ENCODE measurements at places on chromosomes 13 and 19.

DNA sequence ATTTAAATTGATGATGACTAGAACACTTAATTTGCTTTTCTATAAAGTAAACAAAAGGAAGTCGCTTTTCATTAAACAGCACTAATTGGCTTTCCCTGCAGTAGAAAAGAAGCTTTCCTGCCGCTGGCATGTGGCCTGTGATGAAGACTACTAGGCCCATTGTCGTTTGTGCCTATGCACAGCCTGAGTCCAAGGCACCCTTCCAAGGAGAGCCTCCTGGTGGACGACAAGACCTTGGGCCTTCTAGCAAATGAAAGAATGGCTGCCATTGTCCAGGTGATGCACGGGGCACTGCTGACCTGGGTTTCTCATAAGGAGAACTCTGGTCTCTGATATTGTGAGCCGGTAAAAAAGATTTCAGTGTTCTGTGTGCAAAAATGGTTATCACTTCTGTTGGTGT lies 233.0 kb downstream of the COL4A1 start:
- H3K4me1 ChIP-seq, result no peaks in the 10 kb centered on the region
- H3K27me3 ChIP-seq, result no peaks in the 10 kb centered on the region
- no peak overlapping the region for H3K4me3 ChIP-seq
- DNase-seq, result no peak
- H3K27ac ChIP-seq, result no peak overlapping the region
- no peaks in the 10 kb centered on the region for H3K36me3 ChIP-seq

- peaks cover 6% of the 10 kb centered on the region for H3K36me3 ChIP-seq
- H3K27ac ChIP-seq, result peak overlapping the region; percentile 92
- peak; percentile 48 for DNase-seq
- H3K4me1 ChIP-seq, result peaks cover 40% of the 10 kb centered on the region
Measured at GRCh38 chr19:41957838-41958366, 1.2 kb downstream of the RABAC1 start.

DNA sequence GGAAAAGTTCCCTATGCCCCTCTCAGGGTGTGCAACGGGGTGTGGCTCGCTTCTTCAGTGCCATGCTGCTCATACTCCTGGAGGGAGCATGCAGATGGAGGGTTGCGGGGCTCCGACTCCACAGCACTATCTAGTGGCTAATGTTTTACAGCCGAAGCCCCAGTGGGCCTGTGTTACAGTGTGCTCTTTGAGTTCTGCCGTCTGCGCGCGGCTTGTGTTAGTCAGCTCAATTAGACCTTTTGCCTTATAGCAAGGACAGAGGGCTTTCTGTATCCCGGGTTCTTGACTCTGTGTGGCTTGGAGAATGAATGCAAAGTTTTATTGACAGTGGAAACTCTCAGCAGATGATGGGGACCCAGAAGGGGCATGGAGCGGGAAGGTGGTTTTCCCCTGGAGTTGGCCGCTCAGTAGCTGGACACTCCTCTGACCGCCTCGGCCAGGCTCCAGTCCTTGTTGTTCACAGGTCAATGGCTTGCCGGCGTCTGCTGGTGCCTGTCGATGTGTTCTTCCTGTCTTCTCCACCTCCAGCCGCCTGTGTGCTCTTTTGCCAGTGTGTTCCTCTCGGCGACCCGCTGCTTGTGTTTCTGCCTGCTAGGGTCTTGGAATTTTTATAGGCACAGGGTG lies 383.4 kb downstream of the LMO7 start:
- H3K27ac ChIP-seq, result no peak overlapping the region
- no peak overlapping the region for H3K4me3 ChIP-seq
- H3K4me1 ChIP-seq, result peaks cover 7% of the 10 kb centered on the region
- DNase-seq, result peak; percentile 11
- no peaks in the 10 kb centered on the region for H3K27me3 ChIP-seq
- H3K36me3 ChIP-seq, result no peaks in the 10 kb centered on the region

GRCh38 chr13:32910530-32910929 lies 105.7 kb upstream of the KL start:
- no peaks in the 10 kb centered on the region for H3K4me1 ChIP-seq
- no peak for DNase-seq
- no peak overlapping the region for H3K4me3 ChIP-seq
- H3K27me3 ChIP-seq, result no peaks in the 10 kb centered on the region

GRCh38 chr13:20457670-20458069 lies 68.0 kb downstream of the CRYL1 start:
- H3K36me3 ChIP-seq, result no peaks in the 10 kb centered on the region
- H3K27ac ChIP-seq, result peak overlapping the region; percentile 42
- H3K4me3 ChIP-seq, result no peak overlapping the region
- H3K27me3 ChIP-seq, result no peaks in the 10 kb centered on the region

DNA sequence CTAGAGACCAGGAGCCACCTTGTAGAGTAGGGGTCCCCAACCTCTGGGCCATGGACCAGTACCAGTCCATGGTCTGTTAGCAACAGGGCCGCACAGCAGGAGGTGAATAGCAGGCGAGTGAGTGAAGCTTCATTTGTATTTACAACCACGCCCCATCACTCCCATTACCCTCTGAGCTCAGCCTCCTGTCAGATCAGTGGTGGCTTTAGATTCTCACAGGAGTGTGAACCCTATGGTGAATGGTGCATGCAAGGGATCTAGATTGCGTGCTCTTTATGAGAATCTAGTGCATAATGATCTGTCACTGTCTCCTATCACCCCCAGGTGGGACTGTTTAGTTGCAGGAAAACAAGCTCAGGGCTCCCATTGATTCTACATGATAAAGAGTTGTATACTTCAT lies 303.6 kb downstream of the KCNRG start:
- H3K27ac ChIP-seq, result no peak overlapping the region
- H3K4me1 ChIP-seq, result no peaks in the 10 kb centered on the region
- DNase-seq, result no peak
- no peaks in the 10 kb centered on the region for H3K27me3 ChIP-seq
- H3K4me3 ChIP-seq, result no peak overlapping the region
- H3K36me3 ChIP-seq, result no peaks in the 10 kb centered on the region

DNA sequence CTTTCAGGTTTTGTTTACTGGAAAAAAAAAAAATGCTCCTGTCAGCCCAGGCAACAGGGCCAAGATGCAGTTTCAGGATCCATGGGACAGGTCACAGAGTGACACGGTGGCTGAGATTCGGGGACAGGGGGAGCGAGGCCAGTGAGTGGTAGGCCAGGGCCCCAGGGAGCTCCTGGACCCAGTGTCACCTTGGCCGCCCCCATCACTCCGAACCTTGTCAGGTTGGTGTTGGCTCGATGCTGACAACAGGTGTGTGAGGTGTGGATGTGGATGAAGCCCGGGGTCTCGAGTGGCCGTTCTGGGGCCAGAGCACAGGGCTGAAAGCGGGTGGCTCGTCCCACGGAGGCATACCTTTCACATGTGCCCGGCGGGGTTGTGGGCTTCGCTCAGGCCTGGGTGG lies 6.1 kb upstream of the UQCR11 start:
- H3K27me3 ChIP-seq, result no peaks in the 10 kb centered on the region
- H3K4me1 ChIP-seq, result peaks cover 4% of the 10 kb centered on the region
- no peak overlapping the region for H3K27ac ChIP-seq
- peaks cover 56% of the 10 kb centered on the region for H3K36me3 ChIP-seq

DNA sequence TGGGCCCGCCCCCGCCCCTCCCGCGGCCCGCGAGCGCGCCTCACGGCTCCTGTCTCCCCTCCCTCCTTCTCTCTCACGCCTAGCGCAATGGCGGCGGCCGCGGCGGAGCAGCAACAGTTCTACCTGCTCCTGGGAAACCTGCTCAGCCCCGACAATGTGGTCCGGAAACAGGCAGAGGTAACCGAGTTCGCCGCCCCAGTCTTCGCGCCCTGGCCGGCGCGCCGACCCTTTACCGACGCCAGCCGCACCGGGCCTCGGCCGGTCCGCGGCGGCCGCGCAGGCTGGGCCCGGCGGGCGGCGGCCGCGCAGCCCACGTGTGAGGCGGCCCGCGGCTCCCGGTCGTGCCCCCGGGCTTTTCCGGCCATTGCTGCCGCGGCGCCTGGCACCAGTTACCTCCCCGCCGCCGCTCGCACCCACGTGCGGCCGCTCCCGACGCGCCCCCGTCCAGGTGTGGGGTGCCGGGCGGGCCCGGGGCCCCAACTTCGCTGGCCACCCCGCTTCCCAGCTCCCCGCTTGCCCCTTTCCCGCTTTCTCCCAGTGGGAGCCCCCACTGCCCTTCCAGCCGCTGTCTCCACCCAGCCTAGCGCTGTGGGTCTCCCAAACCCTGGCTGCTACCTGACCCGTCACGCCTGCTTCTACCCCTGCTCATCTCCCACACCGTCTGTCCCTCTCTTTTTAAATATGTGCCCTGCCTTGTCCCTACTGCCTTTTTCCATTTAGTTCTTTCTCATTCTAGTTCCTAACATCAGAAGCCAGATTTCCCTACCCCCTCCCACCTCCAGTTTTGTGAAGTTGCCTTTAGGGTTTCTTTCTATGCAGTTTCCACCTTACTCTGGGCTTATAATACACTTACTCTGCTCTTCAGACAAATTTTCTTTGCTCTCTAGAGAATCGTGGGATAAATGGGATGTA lies 23.4 kb downstream of the IPO5 start:
- H3K36me3 ChIP-seq, result no peaks in the 10 kb centered on the region
- H3K27ac ChIP-seq, result peak overlapping the region; percentile 95
- peaks cover 44% of the 10 kb centered on the region for H3K4me1 ChIP-seq
- no peaks in the 10 kb centered on the region for H3K27me3 ChIP-seq
- no peak for DNase-seq
- peak overlapping the region; percentile 90 for H3K4me3 ChIP-seq

GRCh38 chr19:47697863-47698609 lies 15.2 kb upstream of the EHD2 start:
- no peak overlapping the region for H3K4me3 ChIP-seq
- H3K27me3 ChIP-seq, result no peaks in the 10 kb centered on the region
- peaks cover 8% of the 10 kb centered on the region for H3K4me1 ChIP-seq
- peaks cover 50% of the 10 kb centered on the region for H3K36me3 ChIP-seq
- DNase-seq, result peak; percentile 73

- H3K27me3 ChIP-seq, result no peaks in the 10 kb centered on the region
- H3K4me3 ChIP-seq, result peak overlapping the region; percentile 45
- H3K36me3 ChIP-seq, result no peaks in the 10 kb centered on the region
- DNase-seq, result no peak
- peak overlapping the region; percentile 87 for H3K27ac ChIP-seq
- peaks cover 62% of the 10 kb centered on the region for H3K4me1 ChIP-seq
Measured at GRCh38 chr13:75445717-75446499, 36.1 kb downstream of the TBC1D4 start.

DNA sequence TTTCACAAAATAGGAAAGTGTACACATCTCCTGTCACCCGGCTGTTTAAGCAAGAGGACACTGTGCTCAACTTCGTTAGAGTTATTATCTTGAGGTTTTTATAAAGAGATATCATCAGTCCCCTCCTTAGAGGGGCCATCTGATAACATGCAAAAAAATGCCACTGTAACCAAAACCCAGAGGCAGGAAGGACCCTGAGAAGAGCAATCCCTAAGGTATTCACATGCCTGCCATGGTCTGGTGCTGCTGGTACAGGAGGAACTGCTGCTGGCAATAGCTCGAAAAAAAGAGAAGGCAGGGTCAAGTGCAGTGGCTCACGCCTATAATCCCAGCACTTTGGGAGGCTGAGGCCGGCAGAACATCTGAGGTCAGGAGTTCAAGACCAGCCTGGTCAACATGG lies 12.8 kb upstream of the CEACAM3 start:
- H3K36me3 ChIP-seq, result no peaks in the 10 kb centered on the region
- no peak overlapping the region for H3K27ac ChIP-seq
- peaks cover 5% of the 10 kb centered on the region for H3K4me1 ChIP-seq
- peaks cover 93% of the 10 kb centered on the region for H3K27me3 ChIP-seq

- H3K4me3 ChIP-seq, result no peak overlapping the region
- DNase-seq, result no peak
- H3K36me3 ChIP-seq, result no peaks in the 10 kb centered on the region
- peaks cover 9% of the 10 kb centered on the region for H3K4me1 ChIP-seq
- peaks cover 11% of the 10 kb centered on the region for H3K27me3 ChIP-seq
Measured at GRCh38 chr13:99164226-99164625, 36.4 kb upstream of the UBAC2 start.

DNA sequence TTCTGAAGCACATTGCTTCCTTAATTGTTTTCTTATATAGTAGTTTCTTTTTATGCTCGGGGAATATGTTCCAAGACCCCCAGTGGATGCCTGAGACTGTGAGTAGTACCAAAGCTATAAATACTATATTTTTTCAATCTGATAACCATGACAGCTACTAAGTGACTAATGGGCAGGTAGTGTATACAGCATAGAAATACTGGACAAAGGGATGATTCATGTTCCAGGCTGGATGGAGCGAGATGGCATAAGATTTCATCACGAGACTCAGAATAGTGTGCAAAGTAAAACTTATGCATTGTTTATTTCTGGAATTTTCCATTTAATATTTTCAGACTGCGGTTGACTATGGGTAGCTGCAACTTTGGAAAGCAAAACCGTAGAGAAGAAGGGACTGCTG lies 47.9 kb upstream of the OLFM4 start:
- DNase-seq, result no peak
- peaks cover 21% of the 10 kb centered on the region for H3K27me3 ChIP-seq
- H3K36me3 ChIP-seq, result no peaks in the 10 kb centered on the region
- no peaks in the 10 kb centered on the region for H3K4me1 ChIP-seq
- H3K4me3 ChIP-seq, result no peak overlapping the region
- H3K27ac ChIP-seq, result no peak overlapping the region

DNA sequence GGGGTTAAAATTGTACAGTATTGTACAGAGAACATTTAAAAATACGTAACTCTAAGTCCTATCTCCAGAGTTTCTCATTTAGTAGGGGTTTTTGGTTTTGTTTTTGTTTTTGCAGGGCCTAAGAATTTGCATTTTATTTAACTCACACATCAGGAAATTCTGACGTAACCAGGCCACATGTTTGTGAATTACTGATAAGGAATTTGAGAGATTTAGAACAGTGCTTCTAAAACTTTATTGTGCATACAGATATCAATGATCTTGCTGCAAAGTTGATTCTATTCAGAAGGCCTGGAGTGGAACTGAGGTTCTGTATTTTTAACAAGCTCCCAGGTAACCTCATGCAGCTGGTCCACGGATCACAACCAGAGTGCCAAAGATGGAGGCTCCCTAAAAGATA lies 49.3 kb downstream of the LIG4 start:
- no peak overlapping the region for H3K27ac ChIP-seq
- H3K27me3 ChIP-seq, result peaks cover 17% of the 10 kb centered on the region
- H3K36me3 ChIP-seq, result no peaks in the 10 kb centered on the region
- DNase-seq, result no peak
- H3K4me3 ChIP-seq, result no peak overlapping the region

DNA sequence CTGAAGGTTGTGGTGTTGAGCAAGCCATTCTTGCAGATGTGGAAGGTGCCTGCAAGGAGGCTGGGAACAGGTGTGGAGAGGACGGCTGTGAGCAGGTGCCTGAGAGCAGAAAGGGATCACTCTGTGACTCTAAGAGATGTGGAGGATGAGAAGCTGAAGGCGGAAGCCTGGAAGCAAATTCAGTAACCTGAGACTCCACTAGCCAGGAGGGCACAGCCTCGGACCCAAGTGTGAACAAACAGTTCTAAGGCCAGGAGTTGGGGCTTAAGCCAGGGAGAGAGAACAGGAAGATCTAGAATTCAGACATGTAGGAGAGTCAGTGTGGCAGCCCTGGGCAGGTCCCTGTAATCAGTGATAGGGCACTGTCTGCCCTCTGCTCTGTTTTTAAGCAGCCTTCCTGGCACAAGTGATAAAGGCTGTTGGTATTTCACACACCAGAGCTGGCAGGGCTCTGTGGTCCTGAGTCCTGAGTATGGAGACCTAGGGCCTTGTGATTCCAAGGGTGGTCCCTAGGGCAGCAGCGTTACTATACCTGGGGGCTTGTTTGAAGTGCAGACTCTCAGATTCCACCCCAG lies 131.3 kb downstream of the SLC7A1 start:
- H3K4me3 ChIP-seq, result no peak overlapping the region
- H3K36me3 ChIP-seq, result no peaks in the 10 kb centered on the region
- no peaks in the 10 kb centered on the region for H3K27me3 ChIP-seq
- peaks cover 47% of the 10 kb centered on the region for H3K4me1 ChIP-seq
- peak; percentile 29 for DNase-seq

GRCh38 chr13:108938155-108938554 lies 308.7 kb downstream of the MYO16 start:
- H3K27me3 ChIP-seq, result peaks cover 10% of the 10 kb centered on the region
- H3K4me3 ChIP-seq, result no peak overlapping the region
- no peak overlapping the region for H3K27ac ChIP-seq
- no peak for DNase-seq
